ENCODE measurements at places on chromosomes 7 and 10. TPM values are rescaled to one million over a fixed set of nuclear protein-coding genes. Genes with fewer than 3 reads are reported as not detected.

- no peak for DNase-seq
Observed at GRCh38 chr10:119377958-119378736, 164.4 kb downstream of the RGS10 start.

GRCh38 chr10:86661161-86662025 is 6.9 kb upstream of the LDB3 start:
- peak; percentile 21 for DNase-seq

- no peak for DNase-seq
Observed at GRCh38 chr10:102985811-102986210, 67.7 kb downstream of the CNNM2 start.

DNA sequence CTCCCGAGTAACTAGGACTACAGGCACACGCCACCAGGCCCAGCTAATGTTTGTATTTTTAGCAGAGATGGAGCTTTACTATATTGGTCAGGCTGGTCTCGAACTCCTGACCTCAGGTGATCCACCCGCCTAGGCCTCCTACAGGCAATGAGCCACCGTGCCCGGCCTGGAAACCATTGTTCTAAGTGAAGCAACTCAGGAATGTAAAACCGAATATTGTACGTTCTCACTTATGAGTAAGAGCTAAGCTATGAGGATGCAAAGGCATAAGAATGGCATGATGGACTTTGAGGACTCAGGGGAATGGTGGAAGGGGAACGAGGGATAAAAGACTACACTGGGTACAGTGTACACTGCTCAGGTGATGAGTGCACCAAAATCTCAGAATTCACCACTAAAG is 235.1 kb upstream of the AUTS2 start:
- DNase-seq, result no peak

DNA sequence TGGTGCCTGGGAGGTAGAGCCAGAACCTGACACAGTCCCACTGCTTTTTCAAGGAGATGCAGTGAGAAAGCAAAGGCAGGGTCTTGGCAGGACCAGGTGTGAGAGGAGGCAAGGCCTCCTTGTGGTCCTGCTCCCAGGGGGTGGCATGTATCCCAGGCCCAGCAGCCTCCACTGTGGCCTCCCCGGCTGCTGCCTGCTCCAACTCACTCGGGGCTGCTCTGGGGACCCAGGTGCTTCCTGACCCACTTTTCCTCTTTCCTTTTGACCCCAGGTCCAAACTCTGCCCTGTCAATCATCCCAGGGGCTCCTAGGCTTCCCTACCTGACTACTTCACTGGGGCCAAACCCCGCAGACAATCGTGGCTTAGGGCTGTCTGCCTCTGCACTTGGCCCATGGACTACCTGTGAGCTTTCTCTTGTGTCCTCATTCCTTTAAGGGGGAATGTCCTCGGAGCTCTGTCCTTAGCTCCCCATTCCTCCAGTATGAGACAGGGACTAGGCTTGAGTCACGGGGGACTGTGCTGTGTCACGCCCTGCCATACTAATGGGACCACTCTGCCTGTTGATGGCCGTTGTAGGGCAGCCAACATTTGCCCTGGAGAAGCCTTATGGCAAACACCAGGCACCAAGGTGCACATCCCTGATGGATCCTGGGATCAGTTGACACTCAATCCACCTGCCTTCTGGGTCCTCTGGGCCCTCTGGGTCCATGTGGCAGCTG is 1.1 kb upstream of the AEBP1 start:
- no peak for DNase-seq

DNA sequence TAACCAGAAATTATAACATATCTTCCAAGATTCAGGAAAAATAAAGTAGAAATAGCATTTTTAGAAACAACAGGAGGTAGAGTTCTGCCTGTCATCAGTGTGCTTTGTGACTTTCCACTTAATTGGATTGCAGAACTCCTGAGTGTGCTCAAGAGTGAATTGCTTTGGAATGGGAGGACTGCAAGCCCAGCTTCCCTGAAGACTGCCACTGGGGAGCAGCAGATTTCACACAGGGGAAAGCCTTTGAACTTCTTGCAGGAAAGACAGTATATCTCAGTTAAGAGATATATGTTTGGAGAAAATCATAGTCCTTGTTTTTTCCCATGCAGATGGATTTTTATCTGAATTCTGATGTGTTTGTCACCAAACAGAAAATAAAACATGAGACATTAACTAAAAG is 124.5 kb downstream of the TMEM168 start:
- DNase-seq, result no peak

DNA sequence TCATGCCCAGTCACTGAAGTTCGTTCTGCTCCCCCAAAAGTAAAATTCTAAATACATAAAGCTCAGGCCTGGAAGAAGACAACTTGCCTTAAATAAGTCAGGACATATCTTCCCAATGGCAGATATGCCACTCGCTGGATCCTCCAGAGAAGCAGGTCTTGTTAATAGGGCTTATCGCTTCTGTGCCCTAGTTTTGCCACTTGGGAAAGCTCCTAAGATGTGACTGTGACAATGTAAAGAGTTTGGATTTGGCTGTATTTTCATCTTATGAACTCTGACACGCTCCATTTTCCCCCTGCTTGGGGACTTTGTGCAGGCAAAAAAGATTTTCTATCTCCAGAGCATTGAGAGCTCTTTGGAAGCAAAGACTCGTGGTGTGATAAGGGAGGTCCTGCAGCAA is 279.9 kb downstream of the WDR11 start:
- no peak for DNase-seq

DNA sequence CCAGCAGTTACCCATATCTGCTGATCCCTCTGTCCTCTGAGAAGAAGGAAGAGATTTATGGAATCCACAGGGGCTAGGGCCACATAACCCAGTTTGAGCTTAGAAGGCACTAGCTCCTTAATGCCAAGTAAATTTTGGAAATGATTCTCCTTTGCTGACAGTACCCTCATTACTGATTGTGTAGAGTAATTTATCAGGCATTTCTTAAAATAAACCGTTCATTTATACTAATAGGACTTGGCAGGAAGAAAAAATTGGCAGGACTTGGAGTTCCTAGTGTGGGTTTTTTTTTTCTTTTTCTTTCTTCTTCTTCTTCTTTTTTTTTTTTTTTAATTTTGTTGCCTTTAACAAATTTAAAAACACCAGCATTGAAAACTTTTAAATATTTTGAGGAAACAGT is 645.7 kb downstream of the SUGCT start:
- no peak for DNase-seq

GRCh38 chr7:151451156-151451555 is 11.2 kb upstream of the CRYGN start:
- no peak for DNase-seq

The MKRN1 gene
- polyA plus RNA-seq, result 115 TPM

The ADIRF gene
- polyA plus RNA-seq, result not detected

The CRHR2 gene
- polyA plus RNA-seq, result not detected

The INMT gene
- polyA plus RNA-seq, result 0.08 TPM

The MYL10 gene
- not detected for polyA plus RNA-seq

The GPR85 gene
- polyA plus RNA-seq, result not detected

The GIMAP1 gene
- polyA plus RNA-seq, result 86.1 TPM
